ENCODE measurements at places on chromosomes 3 and 15.
A peak's percentile ranks its signal among the peaks of the same experiment; 100 is the strongest.

GRCh38 chr3:124761935-124762660 is 31.8 kb downstream of the UMPS start:
- DNase-seq, result no peak

DNA sequence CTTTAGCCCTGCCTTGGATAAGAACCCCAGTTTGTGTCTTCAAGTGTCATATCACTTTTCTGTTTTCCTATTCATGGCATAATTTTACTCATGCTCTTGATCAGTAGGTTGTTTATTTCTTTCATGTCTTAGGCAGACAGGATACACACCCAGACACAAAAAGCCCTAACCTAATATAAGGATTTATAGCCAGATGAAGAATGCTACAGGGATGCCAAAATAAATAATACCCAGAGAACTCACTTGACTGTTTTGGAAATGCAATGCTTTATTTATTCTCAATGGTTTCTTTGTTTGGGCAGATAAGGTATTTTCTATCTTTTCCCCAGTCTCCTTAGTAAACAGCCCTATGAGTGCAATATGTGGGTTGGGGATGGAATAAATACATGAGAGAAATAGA is 424.0 kb upstream of the PDZRN3 start:
- DNase-seq, result no peak

DNA sequence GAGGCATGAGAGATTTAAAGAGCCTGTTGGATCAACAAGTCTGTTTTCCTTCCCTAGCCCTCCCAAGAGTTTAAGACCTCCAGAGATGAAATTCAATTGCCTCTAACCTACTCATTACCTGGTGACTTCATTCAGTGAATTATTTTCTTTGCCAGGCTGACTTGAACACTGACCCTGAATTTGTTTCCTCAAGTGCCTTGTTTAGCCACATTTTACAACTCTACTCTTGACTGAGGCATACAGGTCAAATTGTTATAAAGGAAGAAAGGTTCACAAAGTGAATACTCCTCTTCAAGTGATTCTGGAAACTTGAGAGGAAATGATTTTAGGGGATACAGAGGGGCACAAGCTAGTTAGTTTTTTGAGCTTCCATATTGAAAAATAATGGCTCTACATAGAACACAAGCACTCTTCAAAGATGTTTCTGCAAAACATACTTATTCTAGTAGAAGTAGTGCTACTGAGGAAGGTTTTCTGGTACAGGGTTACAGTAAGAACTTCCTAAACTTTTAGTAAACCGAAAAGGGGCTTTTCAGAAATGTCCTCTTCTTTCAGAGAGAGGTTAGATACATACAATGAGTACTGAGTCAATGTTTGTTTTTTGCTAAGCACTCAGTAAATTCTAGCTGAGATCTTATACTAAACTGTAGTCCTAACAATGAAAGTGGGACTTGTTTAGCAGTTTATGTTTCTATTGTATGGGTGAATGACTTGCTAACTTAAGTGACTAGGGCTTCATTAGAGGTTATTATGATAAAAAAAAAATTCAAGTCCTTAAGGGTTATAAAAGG is 137.4 kb upstream of the SATB1 start:
- DNase-seq, result no peak

DNA sequence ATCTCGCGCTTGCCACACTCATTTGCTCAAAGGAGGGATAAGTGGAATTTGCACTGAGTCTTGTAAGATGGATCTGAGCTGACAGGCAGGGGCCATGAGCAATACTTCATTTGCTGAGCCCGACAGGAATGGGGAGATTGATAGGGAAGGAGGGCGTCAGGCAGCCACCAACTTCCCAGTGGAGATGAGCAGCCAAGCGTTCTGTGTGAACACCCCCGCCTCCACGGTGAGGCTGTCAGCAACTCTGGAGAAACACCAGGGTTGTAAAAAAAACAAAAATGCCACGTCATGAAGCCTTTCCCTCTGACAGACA is 36.8 kb downstream of the TLE3 start:
- no peak for DNase-seq

DNA sequence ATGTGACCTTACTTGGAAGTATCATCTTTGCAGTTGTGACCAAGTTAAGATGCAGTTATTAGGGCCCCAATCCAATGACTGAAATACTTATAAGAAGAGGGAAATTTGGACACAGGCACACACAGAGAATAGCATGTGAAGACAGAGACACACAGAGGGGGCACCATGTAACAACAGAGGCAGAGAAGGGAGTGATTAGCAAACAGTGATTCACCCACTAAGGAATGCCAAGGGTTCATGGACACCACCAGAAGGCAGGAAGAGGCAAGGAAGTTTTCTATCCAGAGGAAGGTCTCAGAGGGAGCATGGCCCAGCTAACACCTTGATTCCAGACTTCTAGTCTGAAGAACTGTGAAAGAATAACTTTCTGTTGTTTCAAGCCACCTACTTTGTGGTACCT is 25.0 kb downstream of the SIDT1 start:
- no peak for DNase-seq

DNA sequence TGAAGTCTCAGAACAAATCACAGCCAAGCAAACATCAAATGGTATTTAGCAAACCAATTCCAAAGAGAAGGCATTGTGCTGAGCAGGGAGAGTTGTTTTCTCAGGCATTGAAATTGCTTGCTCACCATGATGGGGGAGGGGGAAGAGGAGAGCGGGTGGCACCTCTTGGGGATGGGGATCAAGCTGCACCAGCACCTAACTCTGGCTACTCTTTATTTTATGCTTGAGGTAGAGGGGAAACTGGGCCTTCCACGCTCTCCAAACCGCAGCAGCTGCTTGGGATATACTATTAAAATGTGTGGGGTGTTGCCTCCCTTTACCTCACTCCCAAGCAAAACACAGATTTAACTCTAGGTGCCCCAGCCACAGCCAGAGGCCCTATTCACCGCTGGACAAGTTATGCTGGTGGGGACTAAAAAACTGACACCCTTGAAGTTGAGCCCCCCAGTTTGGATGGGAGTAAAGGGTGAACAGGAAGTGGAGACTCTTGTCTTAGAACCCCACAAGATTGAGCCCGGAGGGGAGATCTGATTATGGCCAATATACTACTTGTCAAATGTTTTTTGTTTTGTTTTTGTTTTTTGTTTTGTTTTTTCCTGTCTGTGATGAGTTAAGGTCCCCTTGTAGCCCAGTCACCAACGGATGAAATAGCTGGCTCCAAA is 5.0 kb upstream of the FOXB1 start:
- no peak for DNase-seq

GRCh38 chr3:161066930-161067329 is 38.2 kb downstream of the B3GALNT1 start:
- no peak for DNase-seq

DNA sequence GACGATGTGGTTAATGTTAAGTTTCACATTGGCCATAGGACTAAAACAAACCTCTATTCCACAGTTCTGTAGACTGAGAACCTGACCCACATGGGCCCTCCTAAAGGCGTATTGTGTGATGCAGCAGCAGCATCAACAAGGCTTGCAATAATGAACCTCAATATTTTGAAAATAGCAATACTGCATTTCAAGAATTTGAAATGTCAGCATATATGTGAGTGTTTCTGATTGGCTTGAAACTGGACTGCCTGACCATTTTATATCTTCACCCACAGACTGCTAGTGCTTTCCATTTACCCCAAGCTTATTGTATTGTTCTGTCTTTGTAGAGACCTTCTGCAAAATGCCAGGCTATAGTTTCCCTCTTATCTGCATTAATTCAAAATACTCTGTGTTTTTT is 1122.3 kb downstream of the IGSF11 start:
- no peak for DNase-seq

- no peak for DNase-seq
Measured at GRCh38 chr3:65785065-65785645, 253.6 kb downstream of the MAGI1 start.

GRCh38 chr3:153599685-153600084 is 437.7 kb downstream of the RAP2B start:
- DNase-seq, result no peak

GRCh38 chr3:170360916-170361315 is 3.4 kb downstream of the SKIL start:
- no peak for DNase-seq

- no peak for DNase-seq
Measured at GRCh38 chr3:141740349-141740748, 2.3 kb downstream of the RNF7 start.

- DNase-seq, result no peak
Measured at GRCh38 chr15:91200101-91200754, 100.2 kb downstream of the SV2B start.

DNA sequence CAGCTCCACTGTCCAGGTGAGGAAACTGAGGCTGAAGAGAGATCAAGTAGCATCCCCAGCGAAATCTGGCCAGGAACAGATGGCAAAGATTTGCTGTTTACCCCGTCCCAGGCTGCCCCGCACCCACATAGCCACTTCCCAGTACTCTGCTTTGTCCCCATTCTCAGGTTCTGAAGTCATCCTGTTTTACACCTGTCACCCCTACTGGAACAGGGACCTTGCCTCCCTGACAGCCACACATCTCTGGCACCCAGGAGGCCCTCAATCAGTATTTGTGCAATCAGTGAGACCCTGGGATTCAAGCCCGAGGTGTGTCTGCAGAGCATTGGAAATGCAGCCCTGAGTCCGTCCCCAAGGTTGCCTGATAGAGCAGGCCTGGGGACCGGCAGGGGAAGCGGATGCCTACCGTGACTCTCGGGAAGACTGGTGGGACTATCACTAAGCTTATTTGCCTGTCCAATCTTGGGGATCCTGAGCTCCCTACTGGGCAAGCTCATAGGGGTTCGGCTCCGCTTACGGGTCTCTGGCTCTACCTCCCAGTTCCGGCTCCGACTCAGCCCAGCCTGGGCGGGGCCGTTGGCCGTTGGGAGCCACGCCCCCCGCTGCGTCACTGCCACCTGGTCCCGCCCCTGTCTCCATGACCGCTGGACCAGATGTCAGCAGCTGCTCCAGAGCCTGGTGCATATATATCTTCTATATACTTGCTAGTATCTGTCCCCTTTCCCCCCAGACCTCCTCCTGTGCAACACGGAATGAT is 17.5 kb upstream of the FANCD2 start:
- peak; percentile 68 for DNase-seq

DNA sequence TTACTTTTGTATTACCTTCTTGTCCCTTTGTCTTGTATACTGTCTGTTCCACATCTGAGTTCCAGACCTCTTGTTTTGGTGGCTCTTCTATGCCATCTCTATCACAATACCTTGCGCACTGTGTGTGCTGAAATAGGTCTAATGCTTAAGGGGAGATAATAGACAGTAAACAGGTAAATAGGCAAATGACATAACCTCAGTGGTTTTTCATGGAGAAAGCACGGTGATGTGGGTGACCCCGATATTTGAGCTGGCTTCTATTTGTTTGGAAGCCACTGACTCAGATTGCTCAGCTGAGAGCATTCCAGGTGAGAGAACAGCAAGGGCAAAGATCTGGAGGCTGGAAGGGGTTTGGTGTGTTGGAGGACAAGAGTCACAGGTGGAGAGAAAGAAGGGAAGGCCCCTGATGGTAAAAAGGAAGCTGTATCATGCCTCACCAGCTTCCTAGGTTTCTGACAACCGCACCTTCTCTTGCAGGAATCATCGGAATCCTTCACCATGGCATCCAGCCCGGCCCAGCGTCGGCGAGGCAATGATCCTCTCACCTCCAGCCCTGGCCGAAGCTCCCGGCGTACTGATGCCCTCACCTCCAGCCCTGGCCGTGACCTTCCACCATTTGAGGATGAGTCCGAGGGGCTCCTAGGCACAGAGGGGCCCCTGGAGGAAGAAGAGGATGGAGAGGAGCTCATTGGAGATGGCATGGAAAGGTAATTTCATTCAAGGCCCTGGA is 795 bp downstream of the MCM2 start:
- no peak for DNase-seq

GRCh38 chr3:176208915-176209314 is 988.4 kb downstream of the TBL1XR1 start:
- DNase-seq, result no peak

GRCh38 chr3:156366559-156366958 is 188.4 kb downstream of the SSR3 start:
- DNase-seq, result no peak

- no peak for DNase-seq
Measured at GRCh38 chr3:53817809-53818208, 28.4 kb downstream of the CHDH start.

DNA sequence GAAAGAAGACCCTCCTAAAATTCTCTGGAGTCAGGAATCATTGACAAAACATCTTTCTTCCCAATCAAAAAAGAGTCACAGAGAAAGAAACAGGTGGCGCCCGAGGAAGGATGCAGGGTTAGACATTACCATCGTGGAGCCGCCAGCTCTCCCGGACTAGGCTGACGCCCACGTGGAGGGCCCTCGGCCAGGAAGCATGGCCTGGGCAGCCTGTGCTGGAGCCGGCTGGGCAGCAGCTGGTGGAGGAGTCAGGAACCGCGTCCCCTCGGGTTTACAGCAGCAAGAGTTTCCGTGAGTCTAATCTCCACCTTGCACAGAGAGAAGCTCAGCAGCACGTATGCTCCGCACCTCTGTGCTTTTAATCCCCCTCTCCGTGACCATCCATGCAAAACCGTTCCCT is 533.7 kb upstream of the ATP11B start:
- DNase-seq, result no peak

GRCh38 chr3:36520241-36521006 is 140.1 kb downstream of the STAC start:
- no peak for DNase-seq

- DNase-seq, result no peak
Measured at GRCh38 chr3:60754617-60755016, 496.6 kb downstream of the FHIT start.

GRCh38 chr3:38489766-38490165 is 6.4 kb upstream of the EXOG start:
- no peak for DNase-seq

DNA sequence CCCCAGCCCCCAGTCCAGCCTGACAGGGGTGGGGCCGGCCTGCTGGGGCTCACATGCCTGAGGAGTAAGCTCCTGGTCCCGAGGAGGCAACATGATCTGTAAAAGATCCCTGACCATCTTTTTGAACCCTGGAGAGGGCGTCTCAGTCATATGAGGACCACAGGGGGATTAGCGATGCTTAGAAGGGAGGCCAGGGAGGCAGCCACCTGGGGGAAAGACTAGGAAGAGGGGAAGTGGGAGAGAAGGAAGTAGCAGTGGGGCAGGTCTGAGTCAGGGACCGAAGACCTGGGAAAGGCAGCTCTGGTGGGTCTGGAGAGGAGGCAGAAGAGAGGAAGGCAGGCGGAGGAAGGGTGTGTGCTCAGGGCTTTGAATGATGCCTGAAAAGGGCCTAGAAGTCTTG is 18.9 kb downstream of the PIF1 start:
- DNase-seq, result no peak

- DNase-seq, result no peak
Measured at GRCh38 chr3:153026026-153026425, 136.0 kb upstream of the RAP2B start.

DNA sequence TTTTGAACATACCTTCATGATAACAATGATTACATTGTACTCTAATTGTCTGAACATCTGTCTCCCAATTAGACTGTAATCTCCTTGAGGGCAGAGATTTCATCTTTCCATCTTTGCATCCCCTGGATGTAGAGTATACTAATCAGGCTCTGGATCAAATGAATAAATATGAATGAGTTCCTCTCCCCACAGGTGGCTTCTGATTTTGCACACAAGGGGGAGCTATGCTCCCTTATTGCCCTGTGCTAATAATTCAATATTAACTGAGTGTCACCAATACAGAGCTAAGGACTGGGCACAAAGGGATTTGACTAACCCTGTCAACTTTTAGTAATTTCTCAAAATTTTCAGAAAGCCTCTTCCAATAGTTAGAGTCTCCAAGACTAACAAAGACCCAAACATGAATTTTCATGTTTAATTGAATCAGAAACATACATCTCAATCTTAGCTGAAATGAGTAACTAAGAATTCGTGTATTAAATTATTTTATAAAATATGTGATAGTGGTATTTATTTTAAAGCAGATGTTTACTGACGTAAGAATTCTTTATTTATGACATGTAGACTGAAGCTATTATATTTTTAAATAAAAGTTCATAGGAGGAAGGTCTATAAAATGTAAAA is 3.0 kb downstream of the DUOXA1 start:
- DNase-seq, result no peak

Data from stimulated activated CD4-positive, alpha-beta T cell treated with anti-CD3 and anti-CD28 coated beads, Interleukin-1b, Interleukin-23, amount 100 ng/mL, for 1 hour (primary cell).